ENCODE measurements at places on chromosomes 13 and 19. TPM values are rescaled to one million over a fixed set of nuclear protein-coding genes. Genes with fewer than 3 reads are reported as not detected.

Gene JOSD2
- total RNA-seq = 71.5 TPM

Gene MIA
- total RNA-seq = 1.4 TPM

Gene ZNF99
- not detected for total RNA-seq

Gene ZNF575
- total RNA-seq = not detected

Gene CLIP3
- 0.07 TPM for total RNA-seq

Gene GRIK5
- not detected for total RNA-seq

Gene F2RL3
- 0.07 TPM for total RNA-seq

Gene NUCB1
- total RNA-seq = 137 TPM

Gene PGLYRP1
- total RNA-seq = not detected
